ENCODE measurements at places on chromosomes 6 and 20.

DNA sequence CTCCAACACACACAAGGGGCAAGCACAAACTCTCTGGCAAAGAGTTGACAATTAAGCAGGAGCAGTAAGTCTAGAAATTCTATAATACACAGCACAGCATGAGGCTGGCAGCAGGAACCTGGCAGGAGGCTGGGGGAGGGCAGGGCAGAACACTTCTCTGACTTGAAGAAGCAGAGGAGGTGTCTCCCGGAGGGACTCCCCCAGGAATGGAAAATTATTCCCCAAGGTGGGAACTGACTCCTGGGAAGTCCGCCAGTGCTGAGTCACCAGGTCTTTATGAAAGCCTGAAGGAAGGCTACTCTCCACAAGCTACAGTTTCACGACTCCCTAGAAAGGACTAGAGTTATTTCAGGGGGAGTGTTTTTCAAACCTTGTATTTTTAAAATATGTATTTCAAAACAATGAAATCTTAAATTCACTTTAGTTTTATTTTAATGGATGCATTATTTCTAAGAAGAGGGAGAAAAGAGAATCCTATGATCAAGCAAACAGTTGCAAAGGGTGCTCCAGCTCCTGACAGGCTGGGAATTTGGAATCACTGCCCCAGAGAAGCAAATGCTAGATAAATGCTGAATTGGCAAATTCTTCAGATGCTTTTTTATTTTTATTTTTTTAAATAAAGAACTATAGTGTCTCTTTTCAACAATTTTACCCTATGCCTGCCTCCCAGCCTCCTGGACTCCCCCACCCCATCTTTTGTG is 192.8 kb downstream of the LY86 start:
- DNase-seq: no peak

GRCh38 chr6:141421378-141421777 is 711.3 kb upstream of the GJE1 start:
- no peak for DNase-seq

- no peak for DNase-seq
Measured at GRCh38 chr20:13793001-13793400, 8.2 kb downstream of the NDUFAF5 start.

GRCh38 chr20:5696011-5696559 is 54.1 kb upstream of the SHLD1 start:
- DNase-seq: no peak

- peak; percentile 42 for DNase-seq
Measured at GRCh38 chr6:108592371-108593337, 31.9 kb downstream of the FOXO3 start.

DNA sequence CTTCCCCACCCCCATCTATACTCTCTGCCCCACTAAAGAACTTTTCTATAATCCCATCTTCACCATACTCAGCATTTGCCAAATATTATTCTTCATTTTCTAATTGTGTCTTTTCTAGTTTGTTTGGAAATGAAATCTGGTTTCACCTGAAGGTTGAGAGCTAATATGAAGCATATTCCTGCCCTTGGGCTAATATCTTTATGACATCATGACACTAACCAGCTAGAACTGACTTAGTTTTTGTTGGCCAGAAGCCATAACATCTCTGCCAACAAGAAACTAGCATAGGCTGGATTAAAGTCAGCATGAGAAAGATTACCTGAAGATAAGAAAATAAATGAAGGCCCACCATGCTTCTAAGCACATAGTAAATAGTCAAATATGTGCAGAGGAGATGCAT is 16.7 kb downstream of the UNC5CL start:
- DNase-seq: no peak

DNA sequence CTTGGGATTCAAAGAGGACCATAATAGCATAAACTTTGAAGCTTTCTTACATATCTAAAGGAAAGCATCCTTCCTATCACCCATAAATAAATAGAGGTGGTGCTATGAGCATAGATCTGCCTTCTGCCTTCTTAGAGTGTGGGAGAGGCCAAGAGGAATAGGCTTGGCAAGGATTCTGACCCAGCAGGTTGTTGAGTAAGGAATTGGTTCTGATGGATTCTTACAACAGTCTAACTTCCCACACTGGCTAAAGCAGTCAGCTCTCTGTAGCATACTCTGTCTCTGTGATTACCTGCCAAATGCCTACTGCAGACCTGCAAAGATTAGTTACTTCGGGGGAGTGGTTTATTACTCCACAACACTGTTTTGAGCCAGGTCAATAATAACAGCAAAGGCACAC is 198.0 kb upstream of the RAB32 start:
- no peak for DNase-seq

DNA sequence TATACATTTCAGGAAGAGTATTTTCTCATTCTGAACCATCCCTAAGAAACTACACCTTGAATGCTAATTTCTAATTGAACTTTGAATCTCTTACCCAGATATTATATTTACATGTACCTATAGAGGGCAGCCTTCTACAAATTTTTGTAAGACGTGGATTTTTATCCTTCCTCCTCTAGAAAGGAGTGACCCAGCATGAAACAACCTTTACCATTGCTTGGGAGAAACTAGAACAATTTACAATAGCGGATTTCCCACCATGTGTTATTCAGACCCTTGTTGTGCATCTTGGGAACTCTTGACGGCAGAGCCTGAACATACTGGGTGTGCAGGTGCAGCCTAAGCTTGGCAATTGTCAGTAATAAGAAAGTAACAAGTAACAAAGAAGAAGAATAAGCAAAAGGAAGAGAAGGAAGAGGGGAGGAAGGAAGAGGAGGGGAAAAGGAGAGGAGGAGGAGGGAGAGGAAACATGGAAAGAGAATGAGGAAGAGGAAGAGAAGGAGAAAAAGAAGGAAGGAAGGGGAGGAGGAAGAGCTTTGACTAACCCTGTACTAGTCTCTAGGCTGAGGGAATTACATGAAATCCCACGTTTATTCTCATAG is 10.8 kb upstream of the TAAR1 start:
- no peak for DNase-seq

GRCh38 chr6:40253420-40253819 is 319.2 kb upstream of the MOCS1 start:
- no peak for DNase-seq

DNA sequence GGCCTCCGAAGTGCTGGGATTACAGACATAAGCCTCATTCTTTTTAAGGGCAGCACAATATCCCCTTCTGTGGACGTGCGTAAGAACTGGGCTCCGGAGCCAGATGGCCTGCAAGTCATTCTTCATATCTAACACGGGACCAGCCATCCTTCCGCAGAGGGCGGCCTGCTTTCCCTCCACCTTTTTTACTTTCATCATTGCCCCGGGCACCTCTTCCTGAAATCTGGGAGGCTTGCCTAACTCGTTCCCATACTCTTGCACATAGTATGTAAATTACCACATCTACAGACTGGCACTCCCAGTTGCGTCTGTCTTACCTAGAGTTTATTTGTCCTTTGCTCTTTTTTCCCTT is 29.9 kb upstream of the SLC23A2 start:
- DNase-seq: no peak

- no peak for DNase-seq
Measured at GRCh38 chr6:34239893-34240292, 3.2 kb downstream of the HMGA1 start.

DNA sequence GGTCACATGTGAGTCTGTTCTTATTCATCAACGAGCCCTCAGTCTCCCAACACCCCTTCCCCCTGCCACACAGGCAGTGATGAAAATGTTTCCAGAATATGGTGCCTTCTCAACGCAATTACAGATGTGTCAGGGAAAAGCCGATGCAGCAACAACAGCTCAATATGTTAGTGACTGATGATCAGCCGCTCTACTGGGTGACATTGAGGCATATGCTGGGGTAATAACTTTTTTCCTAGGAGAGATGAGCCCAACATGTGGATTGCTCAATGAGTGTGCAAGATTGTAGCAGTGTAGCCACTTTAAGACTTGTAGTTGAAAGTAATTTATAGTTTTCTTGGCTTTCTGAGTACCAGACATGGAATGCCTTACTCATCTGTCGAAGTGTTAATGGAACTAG is 49.4 kb downstream of the DTD1 start:
- no peak for DNase-seq

DNA sequence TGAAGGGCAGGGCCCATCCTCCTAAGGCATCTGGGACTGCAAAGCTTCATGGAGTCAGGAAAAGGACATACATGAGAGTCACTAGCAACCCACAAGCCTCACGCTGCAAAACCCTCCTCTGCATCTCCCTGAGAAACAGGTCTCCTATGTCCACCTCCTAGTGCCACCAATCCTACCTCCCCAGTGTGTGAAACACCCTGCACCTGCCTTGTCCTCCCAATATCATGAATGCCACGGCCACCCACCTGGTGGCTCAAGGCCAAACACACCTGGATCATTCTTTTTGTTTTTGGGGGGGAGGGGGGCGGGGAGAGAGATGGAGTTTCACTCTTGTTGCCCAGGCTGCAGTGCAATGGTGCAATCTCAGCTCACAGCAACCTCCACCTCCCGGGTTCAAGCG is 90.5 kb downstream of the ZMYND8 start:
- no peak for DNase-seq

DNA sequence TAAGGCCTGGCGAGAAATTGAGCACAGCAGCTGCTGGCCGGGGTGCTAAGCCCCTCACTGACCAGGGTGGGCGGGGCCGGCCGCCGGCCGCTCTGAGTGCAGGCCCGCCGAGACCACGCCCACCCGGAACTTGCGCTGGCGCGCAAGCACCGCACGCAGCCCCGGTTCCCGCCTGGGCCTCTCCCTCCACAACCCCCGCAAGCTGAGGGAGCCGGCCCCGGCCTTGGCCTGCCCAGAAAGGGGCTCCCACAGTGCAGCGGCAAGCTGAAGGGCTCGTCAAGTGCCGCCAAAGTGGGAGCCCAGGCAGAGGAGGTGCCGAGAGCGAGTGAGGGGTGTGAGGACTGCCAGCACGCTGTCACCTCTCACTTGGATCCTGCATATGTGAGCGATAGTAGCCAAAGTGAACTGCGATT is 251.2 kb downstream of the GJA1 start:
- DNase-seq: no peak

GRCh38 chr6:21075986-21076385 is 517.6 kb upstream of the SOX4 start:
- no peak for DNase-seq

GRCh38 chr20:3406481-3407039 is 909 bp downstream of the DNAAF9 start:
- DNase-seq: no peak

- DNase-seq: no peak
Measured at GRCh38 chr6:151166180-151166579, 73.6 kb upstream of the AKAP12 start.

DNA sequence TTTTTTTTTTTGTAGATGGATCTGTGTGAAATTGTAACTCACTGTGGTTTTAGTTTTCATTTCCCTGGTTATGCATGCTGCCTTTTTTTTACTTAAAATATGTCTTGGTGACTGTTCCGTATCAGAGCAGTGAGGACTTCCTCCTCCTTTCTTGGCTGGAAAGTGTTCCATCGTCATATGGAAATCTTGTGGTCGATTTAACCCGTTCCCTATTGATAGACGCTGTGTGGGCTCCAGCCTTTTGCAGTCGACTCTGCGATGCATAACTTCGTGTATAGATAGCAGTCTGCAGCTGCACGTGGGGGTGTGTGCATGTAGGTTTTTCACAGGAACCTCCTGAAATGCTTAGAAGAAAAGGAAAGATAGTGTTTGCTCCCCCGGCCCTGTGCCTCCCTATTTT is 28.1 kb upstream of the PNPLA1 start:
- DNase-seq: no peak

- no peak for DNase-seq
Measured at GRCh38 chr6:28996844-28997510, 8.1 kb downstream of the ZNF311 start.

- DNase-seq: no peak
Measured at GRCh38 chr6:125415913-125416312, 114.1 kb upstream of the HDDC2 start.

GRCh38 chr6:113672491-113673149 is 184.5 kb upstream of the MARCKS start:
- DNase-seq: no peak

DNA sequence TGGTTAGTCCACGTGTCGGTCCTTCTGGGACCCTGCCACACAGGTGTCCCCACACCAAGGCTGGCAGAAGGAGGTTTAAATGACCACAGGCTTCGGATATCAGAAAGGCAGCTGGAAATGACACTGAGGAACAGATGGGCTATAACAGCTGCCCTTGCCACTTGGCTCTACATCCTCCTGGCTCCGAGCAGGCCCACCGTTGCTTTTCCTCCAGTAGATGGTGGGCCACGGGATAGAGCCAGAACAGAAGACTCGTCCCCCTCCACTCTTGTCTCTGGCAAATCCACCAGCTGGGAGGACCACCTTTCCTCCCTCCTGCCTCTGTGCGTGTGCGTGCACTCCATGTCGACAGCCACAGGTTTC is 17.6 kb downstream of the WRNIP1 start:
- no peak for DNase-seq

All from activated naive CD4-positive, alpha-beta T cell treated with Interleukin-2 at 50 U/mL for 16 hours (primary cell).